ENCODE measurements at places on chromosomes 3 and 15.

DNA sequence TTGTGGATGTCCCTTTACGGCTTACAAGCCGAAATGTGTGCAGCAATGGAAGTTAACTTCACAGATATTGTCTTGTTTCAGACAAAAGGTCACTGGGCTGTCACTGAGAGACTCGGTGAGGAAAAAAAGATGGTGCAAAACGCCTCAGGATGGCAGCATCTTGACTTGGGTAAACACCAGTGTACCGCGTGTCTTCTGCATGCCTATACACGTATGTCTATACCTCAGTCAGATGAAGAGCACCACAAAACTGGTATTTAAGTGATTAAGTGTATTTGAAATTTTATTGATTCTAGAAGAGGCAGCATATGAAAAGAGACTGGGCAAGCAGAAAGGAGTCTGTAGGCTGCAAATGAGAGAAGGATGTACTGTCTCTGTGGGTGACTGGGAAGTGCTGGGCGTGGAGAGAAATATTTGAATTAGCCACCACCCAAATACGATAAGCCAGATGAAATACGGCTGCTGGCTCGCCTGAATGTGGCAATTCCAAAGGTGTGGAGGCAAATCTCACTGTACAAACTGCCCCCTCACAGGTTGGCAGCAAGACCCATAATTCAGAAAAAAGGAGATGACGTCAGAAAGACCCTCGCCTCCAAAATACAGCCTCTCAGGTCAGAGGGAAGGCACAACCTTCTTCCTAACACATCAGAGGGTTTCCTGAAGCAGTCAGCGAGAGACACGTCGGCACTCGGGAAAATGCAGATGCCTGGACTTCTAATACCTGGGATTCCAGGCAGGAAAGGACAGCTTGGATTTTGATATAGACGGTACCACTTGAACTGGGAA, 53.4 kb upstream of the NEO1 start:
- no peak for DNase-seq
- no peak overlapping the region for H3K27ac ChIP-seq
- no peaks in the 10 kb centered on the region for H3K4me1 ChIP-seq
- no peak overlapping the region for H3K4me3 ChIP-seq

DNA sequence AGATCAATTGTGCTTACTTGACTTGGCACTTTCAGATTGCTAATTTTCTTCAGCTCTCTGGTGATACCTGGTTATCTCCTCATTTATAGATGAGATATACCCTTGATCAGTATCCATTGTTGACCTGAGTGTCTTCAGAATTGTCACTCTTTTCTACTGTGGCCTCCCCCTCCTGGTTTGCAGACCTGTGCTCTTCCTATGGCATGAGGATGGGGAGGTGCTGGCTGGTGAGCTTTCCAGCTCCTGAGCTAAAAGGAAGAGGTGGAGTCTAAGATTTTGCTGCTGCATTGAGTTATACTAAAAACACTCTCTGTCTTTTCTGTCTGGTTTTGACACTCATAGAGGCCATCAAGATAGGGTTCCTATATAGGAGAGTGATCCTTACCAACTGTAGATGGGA, 23.7 kb downstream of the UBE2Q2 start:
- H3K27me3 ChIP-seq, result no peaks in the 10 kb centered on the region
- H3K4me3 ChIP-seq, result no peak overlapping the region
- H3K36me3 ChIP-seq, result peaks cover 5% of the 10 kb centered on the region
- H3K4me1 ChIP-seq, result no peaks in the 10 kb centered on the region

- DNase-seq, result no peak
- no peak overlapping the region for H3K27ac ChIP-seq
- no peaks in the 10 kb centered on the region for H3K36me3 ChIP-seq
- no peaks in the 10 kb centered on the region for H3K27me3 ChIP-seq
Observed at GRCh38 chr3:35184775-35185174, 454.6 kb upstream of the ARPP21 start.

DNA sequence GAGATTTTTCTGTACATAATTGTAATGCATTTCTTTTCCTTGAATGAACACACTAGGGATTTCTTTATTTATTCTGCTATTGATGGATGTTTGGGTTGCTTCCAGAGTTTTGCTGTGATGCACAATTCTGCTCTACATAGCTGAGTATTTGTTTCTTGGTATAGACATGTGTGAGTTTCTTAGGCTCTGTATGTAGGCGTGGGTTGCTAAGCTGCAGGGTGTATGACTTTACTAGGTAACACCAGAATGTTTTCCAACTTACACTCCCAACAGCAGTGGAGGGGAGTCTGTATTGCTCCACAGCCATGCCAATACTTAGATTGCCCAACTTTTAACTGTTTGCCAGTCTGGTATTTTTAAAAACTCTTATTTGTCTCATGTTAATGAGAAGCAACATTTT, 155.5 kb upstream of the TNIK start:
- H3K36me3 ChIP-seq, result no peaks in the 10 kb centered on the region
- no peak overlapping the region for H3K4me3 ChIP-seq
- no peak for DNase-seq
- no peaks in the 10 kb centered on the region for H3K27me3 ChIP-seq
- no peaks in the 10 kb centered on the region for H3K4me1 ChIP-seq

DNA sequence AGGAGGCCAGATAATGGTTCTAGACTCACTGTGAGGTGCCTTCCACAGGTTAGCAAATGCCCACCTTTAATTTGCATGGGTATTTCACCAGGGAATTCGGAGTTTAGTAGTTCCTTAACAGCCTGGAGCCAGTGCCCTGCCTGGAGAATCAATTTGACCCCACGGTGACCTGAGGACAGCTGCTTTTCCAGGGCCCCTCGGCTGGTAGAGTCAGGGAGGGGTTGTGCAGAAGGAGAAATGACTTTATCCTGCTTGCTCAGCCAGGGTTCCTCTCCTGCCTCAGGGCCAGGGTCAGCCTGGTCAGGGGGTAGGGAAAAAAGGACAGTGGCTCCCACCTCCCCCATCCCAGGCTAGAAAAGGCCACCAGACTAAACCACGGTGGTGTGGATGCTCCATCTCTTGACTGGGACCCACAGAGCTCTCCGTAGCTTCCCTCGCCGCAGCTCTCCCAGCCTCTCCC, 12.0 kb downstream of the DLL4 start:
- peak overlapping the region; percentile 58 for H3K27ac ChIP-seq
- H3K4me3 ChIP-seq, result peak overlapping the region; percentile 71
- no peaks in the 10 kb centered on the region for H3K36me3 ChIP-seq
- H3K4me1 ChIP-seq, result peaks cover 29% of the 10 kb centered on the region

DNA sequence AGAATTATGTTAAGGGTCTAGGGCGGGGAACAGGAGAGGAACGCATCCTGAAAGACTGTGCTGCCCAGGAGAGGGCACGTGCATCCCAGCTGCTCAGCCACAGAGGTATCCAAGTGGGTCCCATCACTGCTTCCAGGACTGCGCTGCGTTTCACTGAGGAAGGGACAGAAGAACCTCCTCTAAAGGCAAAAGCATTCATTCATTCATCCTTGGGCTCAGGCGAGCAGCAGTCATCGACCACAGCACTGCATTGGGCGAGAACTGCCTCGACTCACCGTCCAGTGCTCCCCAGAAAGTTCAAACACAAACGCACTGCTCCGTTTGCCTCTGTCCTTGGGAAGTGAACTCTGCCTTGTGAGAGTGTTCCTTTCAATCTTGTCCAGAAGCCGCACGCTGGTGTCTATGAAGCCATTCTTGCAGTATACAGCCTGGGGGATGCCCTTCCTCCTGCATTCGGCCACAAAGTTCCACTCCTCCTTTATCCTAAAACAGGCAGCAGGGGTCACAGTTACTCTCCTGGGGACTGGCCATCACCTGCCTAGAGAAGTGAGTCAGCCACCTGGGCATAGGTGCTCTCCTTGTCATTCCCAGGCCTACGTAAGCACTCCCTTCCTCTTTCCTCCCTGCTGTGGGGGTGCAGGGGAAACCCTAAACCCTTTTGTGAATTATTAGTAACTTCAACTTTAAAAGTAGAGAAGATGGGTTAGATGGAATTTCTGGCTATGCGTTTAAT, 21.2 kb downstream of the LRRC2 start:
- no peaks in the 10 kb centered on the region for H3K27me3 ChIP-seq
- peaks cover 13% of the 10 kb centered on the region for H3K4me1 ChIP-seq
- peak; percentile 46 for DNase-seq
- H3K36me3 ChIP-seq, result no peaks in the 10 kb centered on the region
- no peak overlapping the region for H3K4me3 ChIP-seq
